ENCODE measurements at places on chromosomes 12 and 14. TPM values are rescaled to one million over a fixed set of nuclear protein-coding genes. Genes with fewer than 3 reads are reported as not detected.

DNA sequence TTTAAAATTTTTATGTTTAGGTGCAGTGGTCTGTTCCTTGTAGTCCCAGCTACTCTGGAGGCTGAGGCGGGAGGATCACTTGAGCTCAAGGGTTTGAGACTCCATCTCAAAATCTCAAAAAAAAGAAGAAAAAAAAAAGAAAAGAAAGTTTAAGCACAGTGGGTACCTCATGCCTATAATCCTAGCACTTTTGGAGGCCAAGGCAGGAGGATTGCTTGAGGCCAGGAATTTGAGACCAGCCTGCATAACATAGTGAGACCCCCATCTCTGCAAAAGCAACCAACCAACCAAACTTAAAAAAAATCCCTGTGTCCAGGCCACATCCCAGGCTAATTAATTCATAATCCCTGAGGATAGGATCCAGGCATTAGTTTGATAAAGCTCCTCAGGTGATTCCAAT is 3.4 kb upstream of the SALL2 start:
- no peak for DNase-seq

DNA sequence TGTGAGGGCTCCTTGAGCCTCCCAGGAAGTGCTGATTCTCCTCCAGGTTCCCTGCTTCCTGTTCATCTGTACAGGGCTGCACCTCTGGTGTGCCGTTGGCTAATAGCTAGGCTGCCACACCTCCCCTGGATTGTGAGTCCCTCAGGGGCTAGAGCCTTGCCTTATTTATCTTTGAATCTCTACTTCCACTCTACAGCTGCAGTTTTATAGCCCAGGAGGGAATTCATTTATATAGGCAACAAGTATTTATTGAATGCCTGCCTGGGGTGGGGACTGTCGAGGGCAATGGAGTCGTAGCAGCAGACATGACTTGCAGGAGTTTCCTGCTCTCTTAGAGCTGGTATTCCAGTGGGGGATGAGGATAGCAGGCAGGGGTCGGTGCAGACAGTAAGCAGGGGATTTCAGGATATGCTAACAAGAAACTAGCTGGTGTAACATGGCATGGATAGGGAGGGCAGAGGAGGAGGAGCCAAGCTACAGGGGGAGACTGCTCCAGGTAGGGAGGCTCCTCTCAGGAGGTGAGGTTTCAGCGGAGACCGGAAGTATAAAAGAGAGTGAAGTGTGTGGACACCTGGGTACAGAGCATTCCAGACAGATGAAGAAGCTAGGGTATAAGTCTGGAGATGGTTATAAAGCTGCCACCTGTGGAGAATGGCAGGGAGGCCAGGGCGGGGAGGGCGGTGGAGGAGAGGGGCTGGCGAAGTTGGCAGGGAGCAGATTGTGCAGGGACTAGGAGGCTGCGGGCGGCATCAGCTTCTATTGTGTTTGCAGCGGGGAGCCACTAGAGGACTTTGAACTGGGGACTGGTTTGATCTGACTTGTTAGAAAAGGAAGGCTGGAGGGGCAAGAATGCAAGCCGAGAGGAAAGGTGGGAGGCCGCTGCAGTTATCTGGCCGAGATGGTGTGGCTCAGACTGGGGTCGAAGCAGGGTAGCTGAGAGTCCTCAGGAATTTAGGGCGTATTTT is 17.2 kb downstream of the USP30 start:
- DNase-seq: no peak

DNA sequence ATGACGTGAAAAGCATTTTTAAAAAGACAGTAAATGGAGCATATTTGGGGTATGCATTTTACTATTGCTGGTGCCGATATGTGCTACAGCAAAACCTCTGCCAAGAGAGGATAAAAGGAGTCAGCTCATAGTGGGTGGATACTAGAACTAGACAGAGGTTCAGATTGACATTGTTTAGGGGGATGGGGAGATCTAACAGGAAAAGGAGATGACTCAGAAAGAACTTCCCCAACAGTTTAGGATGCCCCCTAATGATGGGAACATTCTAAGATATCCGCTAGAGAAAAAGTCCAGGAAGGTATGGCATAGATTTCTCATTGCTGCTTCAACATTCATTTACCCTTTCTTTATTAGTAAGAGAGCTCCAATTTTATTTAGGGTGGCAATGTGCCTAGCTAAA is 110.5 kb upstream of the CLEC14A start:
- peak; percentile 25 for DNase-seq

GRCh38 chr12:49346659-49347310 is at the start of gene DNAJC22:
Gene DNAJC22, plus strand, starts transcription at chr12:49346888. Its CDS starts 1,985 bp downstream, at chr12:49348873.
- no peak for DNase-seq

Gene CCDC196
- not detected for total RNA-seq

- no peak for DNase-seq
Observed at GRCh38 chr14:94372021-94372605, 16.3 kb downstream of the SERPINA1 start.

Gene FAM90A1
- total RNA-seq: not detected

DNA sequence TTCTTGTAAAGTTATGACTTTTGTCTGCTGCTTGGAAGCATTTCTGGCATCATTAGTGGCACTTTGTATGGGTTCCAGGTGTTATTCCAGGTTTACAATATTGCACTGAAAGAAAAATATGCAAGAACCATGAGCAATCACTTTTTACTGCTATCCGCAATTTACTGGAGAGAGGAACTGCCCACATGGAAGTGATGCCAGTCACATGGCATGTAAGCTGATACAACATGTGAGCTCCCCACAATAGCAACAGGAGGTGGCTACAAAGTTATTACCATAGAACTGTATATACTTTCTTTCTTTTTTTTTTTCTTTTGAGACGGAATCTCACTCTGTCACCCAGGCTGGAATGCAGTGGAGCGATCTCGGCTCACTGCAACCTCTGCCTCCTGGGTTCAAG is 1012.1 kb downstream of the BCL11B start:
- no peak for DNase-seq

Gene DPPA3
- total RNA-seq: not detected

DNA sequence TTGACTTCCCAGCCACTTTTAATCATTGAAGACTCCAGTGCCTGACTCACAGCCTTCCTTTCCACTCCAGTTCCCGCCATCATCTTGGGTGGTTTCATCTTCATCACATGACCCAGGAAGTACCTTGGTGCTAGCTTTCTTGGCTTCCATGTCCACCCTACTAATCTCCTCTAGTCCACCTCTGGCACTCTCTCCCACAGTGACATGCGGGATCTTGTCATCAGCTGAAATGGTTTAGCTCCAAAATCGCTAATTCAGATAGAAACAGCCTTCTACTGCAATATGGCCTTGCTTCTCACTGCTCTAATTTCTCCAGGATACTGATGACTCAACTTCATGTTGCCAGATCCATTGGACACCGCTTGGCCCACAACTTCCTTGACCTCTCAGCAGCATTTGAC is 24.5 kb downstream of the WDR20 start:
- DNase-seq: peak; percentile 45

Gene CLEC2D
- total RNA-seq: 3.5 TPM

DNA sequence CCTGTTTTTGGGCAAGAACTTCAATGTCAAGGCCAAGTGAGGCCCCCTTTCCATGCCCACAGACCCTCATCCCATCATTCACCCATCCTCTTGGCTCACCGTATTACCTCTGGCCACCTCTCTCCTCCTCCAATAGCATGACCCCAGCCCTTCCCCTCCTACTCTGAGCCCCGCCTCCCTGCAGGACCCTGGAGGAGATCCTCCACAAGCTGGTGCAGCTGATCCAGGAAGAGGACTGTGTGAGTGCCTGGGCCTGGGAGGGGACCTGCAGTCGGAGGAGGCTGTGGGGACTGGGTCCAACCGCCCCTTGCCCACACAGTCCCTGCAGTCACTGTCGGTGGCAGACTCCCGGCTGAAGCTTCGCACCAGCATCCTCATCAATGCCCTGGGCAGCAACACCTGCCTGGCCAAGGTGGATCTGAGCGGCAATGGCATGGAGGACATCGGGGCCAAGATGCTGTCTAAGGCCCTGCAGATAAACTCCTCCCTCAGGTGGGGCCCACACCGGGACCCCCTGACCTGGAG is 7.2 kb downstream of the CARMIL3 start:
- no peak for DNase-seq

DNA sequence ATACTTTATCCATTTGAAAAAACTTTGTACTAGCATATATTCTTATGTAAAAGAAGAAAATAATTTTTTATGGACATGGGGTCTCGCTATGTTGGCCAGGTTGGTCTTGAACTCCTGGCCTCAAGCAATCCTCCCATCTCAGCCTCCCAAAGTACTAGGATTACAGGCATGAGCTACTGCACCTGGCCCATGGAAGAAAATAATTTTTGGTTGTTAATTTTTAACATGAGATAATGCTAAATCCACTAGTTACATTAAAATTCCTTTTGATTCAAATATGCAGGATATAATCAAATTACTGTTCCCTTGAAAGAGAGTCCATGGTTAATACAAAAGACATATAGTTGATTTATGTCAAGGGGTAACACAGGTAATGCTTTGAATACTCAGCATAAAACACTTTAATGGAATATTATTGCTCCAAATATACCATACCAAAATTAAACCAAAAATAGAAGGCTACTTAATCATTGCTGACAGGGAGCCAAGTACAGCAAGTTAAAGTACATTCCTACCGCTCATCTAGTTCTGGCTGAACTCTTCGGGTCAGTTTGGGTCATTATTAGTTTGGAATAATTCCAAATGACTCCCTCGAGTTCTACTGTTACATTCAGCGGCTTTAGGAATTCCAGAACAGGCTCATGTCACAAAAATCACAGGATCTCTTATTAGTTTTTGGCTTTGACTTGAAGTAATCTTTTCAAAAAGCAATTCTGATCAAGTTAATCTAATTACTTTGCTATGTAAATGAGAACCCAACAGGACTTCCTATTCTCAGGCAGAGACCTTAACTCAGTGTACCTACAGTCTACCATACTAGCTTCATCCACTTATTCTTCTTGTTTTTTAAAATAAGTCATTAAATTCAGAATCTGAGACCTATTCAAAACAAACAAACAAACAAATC is 6.1 kb downstream of the SOS2 start:
- DNase-seq: peak; percentile 92

Gene FAR2
- 10.0 TPM for total RNA-seq

GRCh38 chr12:78865516-78865915 is 942 bp downstream of the SYT1 start:
- peak; percentile 9 for DNase-seq

- peak; percentile 59 for DNase-seq
Observed at GRCh38 chr12:86456241-86456640, 200.1 kb upstream of the MGAT4C start.

Gene ARID2
- 8.7 TPM for total RNA-seq

Gene MAP3K9
- 5.8 TPM for total RNA-seq

Gene TAS2R14
- 0.89 TPM for total RNA-seq

DNA sequence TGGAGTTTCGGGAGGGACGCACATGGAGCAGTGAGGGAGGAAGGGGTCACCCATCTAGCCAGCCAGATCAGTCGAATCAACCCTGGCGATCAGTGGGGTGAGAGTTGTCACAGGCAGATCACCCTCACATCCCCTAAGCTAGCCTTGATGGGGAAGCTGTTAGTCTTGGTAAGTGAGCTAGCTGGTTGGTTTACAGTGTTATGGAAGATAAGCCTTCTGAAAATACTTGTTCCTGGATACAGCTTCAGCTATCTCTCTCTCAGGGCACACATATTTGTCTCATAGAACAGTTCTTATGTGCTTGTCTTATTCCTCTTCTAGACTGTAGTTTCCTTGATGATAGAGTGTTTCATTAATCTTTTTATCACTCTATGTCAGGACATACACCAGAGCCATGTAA is 26.2 kb upstream of the MANSC4 start:
- DNase-seq: no peak

Gene STON2
- total RNA-seq: 1.3 TPM

GRCh38 chr12:1213205-1213604 is 222.2 kb downstream of the ERC1 start:
- DNase-seq: no peak

DNA sequence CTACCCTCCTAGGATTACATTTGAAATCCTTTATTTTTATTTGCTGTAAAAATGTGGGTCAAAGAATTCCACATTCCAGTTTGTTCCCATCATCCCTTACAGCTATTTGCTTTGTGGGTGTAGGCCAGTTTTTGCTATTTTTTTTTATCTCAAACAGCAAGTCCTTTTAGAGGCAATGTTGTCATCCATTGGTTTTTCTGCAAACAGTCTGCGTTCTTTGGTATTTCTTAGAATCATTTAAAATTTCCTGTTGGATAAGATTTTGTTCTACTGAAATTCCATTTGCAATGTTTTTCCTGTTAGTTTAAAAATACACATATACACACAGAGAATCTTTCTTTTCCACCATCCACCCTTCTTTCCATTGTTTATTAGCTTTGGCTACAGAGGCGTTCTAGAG is 53.3 kb upstream of the STK38L start:
- DNase-seq: peak; percentile 26

- no peak for DNase-seq
Observed at GRCh38 chr12:51390457-51390856, 749 bp downstream of the GALNT6 start.

Gene BATF
- total RNA-seq: not detected

Gene B4GALNT1
- 21.6 TPM for total RNA-seq

Gene WSCD2
- total RNA-seq: not detected
